Activated T-cell treated with anti-CD3 and anti-CD28 coated beads, Interleukin-2, amount 50 U/mL, for 72 hours (primary cell): ENCODE measurements at places on chromosomes 16 and 17. TPM values are rescaled to one million over a fixed set of nuclear protein-coding genes. Genes with fewer than 3 reads are reported as not detected.
A peak's percentile ranks its signal among the peaks of the same experiment; 100 is the strongest.

DNA sequence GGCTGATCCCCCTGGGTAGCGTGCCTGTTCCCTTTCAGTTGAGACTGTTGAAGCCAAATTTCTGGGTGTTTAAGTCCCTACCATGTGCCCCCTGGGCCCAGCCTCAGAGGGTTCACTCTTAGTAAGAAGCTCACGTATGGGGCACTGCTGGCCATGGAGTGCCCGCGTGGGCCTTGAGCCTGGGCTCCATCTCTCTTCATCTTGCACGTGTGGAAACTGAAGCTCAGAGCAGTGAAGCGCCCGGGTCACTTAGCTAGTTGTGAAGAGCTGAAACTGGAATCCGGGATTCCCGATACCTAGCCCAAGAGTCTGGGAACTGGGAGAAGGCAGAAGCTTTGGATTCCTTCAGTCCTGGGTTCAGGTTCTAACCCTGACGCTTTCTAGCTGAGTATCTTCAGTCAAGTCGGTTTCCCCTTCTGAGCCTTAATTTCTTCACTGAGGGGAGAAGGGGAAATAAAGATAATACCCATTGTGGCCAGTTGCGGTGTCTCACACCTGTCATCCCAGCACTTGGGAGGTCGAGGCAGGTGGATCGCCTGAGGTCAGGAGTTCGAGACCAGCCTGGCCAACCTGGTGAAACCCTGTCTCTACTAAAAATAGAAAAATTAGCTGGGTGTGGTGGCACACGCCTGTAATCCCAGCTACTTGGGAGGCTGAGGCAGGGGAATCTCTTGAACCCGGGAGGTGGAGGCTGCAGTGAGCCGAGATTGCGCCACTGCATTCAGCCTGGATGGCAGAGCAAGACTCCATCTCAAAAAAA, 103.9 kb downstream of the OR1D5 start:
- no peak for DNase-seq

GRCh38 chr17:77721846-77722160, 236.7 kb upstream of the TNRC6C start:
- no peak for DNase-seq

DNA sequence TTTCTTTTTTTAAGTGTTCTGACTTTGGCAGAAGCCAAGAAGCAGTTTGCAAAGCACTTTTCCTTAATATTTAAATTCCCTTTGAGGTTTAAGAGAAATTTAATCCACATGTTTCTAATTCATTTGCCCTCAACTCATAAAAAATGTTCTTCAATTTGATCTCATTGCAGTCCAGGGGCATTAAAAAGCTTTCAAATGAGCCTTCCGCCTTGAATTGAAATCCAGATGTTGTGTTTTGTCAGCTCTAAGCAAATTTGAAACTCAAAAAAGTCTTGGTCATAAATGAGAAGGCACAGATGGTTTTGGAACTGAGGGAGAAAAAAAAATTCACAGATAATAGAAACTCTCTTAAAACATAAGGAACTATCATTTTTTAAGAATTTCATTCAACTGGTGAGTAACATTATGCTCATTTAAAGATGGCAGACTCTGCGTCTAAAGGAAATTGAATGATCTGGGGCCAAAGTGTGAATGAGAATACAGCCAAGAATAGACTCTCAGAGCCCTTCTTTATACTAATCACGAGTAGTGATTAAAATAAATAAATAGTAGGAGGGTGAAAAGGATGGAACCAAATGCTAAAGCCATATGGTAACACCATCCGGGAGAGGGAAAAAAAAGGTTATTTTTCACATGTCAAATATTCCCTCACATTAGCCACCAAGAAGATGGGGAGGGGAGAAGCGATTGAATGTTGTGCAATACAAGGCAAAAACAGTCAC, 1304.7 kb downstream of the CDH8 start:
- DNase-seq = no peak

- peak; percentile 30 for DNase-seq
These were observed 76.7 kb downstream of the HLF start for GRCh38 chr17:55341432-55341831.

DNA sequence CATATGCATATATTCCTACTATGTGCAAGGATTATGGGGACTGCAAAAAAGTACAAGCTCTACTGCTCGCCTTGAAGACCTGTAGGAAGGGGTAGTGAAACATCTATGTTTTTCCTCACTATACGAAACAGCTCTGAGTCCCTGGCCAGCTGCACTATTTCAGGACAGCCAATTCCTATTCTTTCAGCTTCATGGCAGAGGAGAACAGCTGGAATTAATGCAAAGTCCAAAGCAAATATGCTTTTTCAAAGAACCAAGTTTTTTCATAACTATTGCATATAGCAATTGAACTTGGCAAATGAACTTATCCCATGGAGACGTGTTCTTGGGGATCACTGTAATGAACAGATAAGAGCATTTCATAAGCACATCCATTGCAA, 122.3 kb downstream of the SPACA3 start:
- DNase-seq = no peak

DNA sequence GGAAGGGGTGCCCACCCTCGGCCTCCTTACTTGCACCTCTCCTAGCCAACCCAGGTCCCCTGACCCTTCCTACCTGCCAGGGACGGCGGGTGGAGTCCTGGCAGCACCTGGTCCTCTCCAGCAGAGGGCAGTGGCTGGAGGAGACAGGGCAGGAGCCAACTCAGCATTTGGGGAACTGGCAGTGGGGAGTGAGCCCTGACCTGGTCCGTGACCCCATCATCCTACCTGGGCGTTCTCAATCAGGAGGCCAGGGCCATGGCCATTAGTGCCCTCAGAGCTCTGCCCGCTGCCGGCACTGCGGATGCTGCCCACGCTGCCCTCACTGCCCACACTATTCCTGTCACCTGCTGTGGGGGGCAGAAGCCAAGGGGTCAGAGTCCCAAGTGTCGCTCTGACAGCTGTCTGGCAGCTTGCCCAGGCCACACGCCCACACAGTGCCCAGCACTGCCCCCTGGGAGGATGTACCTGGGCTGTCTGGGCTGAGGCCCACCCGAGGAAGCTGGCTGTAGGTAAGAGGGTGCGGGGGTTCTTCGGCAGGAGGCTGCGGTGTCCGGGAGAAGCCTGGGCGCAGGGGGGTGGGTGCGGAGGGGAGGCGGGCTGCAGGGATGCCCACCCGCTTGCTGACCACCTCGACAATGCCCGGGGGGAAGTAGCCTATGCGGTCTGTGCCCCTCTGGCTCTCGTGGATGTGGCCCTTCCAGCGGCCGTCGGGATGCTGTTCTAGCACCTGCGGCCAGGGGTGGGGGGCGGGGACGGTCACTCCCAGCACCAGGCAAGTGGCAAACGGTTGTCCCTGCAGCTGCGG, 10.8 kb downstream of the CASKIN2 start:
- peak; percentile 51 for DNase-seq

- no peak for DNase-seq
These were observed 81.6 kb upstream of the CACNG3 start for GRCh38 chr16:24174504-24174903.

DNA sequence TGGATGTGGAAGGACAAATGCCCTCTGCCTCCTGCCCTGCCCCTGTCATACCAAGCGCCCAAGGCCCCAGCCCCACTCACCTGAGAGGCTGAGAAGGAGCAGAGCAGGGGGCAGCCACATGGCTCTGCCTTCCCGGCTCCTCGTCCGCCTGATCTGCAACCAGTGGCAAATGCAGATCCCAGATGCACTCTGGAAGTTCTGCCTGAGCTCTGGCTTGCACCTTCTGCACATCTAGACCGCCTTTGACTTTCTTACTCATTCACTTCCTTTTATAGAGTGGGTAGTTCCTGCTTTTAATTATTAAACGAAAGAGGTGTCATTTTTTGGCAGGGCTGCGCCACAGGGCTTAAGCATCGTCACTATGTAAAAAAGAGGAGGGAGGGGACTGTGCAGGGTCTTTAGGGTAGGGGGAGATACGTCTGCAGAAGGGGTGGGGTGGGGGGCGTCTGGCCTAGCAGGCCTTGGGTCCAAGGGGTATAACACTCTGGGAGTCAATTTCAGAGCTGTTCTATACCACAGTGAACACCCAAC, at the start of gene CD300LB:
Gene CD300LB, minus strand, starts transcription at position 245 of the 531 bp plus-strand sequence. Its CDS starts 125 bp downstream, at position 120.
- DNase-seq = no peak

GRCh38 chr17:42566215-42566882, 551 bp upstream of the MLX start:
- no peak for DNase-seq

- DNase-seq = no peak
These were observed 7.5 kb upstream of the ARMC5 start for GRCh38 chr16:31451681-31452351.

GRCh38 chr17:64001763-64002529, 3.8 kb downstream of the PRR29 start:
- DNase-seq = no peak

DNA sequence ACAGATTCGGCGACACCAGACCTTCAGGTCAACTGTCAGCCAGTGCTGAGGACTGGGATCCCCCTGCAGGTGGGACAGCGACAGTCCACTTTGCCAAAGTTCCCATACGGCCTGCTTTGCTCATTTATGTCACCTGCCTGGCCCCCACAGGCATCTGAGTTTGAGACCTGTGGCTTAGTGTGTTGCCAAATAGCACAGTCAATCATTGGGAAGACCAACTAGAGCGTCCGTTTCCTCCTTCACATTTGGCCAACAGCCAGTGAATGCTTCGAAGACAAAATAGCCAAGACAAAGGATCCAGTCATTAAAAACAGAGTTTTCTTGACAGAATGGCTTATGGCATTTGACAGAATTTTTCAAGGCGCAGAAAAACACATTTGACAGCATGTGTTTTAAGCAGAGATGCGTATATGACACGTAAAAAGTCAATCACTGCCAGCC, 113.8 kb downstream of the ABCC12 start:
- no peak for DNase-seq

GRCh38 chr17:17050346-17051345, 8.4 kb downstream of the MPRIP start:
- no peak for DNase-seq

Gene EME1
- total RNA-seq = 43.1 TPM

Gene RNF222
- 0.19 TPM for total RNA-seq

Gene COL1A1
- total RNA-seq = 9.8 TPM

Gene UNC119
- total RNA-seq = 45.3 TPM

Gene GNAO1
- total RNA-seq = 21.0 TPM

Gene PPP1R1B
- total RNA-seq = not detected

Gene CACNG5
- not detected for total RNA-seq

Gene TEX19
- 0.17 TPM for total RNA-seq

Gene ZNF423
- not detected for total RNA-seq

Gene IL32
- 2,251 TPM for total RNA-seq

Gene SNAI3
- 10.5 TPM for total RNA-seq

Gene TNFRSF12A
- total RNA-seq = 4.0 TPM

Gene PIK3R6
- total RNA-seq = 0.99 TPM

Gene TBC1D3
- not detected for total RNA-seq

Gene LRRC36
- 3.1 TPM for total RNA-seq

Gene CFAP119
- 4.7 TPM for total RNA-seq

Gene SERPINF2
- total RNA-seq = 0.89 TPM

Gene IGF2BP1
- 0.32 TPM for total RNA-seq

Gene ENO3
- 90.0 TPM for total RNA-seq
